ENCODE measurements at places on chromosomes 13 and 19.

GRCh38 chr13:58592786-58593185 lies 961.2 kb downstream of the PCDH17 start:
- no peak for DNase-seq

DNA sequence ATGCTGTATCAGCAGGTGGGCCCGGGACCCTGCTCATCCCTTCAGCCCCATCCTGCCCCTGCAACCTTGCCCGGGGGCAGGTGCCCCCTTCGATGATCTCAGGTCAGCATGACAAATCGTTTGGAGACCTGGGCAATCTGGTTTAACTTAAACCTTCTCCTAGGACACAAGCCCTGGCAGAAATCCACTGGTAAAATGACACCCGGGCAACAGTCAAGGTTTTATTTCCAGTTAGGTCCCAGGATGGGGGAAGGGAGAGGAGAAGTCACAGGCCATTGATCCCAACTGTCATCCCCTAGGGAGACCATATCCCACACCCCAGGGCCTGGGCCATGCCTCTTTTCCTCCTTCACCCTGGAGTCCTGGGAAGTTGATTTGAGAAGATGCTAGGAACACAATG lies 1.8 kb upstream of the PLIN5 start:
- no peak for DNase-seq

DNA sequence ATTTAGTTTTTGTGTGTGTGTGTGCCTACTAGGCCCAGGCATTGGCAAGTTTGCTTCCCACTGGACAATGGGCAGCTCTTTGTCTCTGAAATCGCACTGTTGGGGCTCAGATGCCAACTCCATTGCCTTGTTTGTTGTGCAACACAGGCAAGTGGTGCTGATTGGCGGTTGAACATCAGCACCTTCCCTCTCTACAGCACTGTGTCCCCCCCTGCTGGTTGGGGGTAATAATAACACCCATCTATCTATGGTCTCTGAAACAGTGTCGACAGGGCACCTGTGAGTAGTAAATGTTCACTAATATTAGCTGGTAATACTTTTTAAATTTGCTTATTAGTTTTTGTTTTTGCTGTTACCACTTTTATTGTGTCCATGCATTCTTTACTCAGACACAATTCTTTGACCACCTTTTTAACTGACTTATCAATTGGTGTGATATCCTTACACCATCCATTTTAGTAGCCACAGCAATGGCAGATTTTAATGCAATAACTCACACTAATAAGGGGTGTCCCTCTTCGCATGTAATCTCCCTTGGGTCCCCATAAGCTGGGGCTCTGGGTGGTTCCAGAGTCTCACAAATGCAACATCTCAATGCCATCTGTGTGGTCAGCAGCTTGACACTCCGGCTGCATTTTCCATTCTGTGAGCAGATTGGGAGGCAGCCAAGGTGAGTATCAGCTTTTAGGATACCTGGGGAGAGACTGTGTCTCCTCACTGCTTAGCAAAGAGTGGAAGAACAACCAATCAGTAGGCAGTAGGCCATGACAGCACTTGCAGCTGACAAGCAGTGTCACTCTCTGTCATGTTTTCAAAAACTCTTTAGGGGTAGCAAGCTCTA lies 47.7 kb upstream of the UQCRFS1 start:
- DNase-seq = no peak

DNA sequence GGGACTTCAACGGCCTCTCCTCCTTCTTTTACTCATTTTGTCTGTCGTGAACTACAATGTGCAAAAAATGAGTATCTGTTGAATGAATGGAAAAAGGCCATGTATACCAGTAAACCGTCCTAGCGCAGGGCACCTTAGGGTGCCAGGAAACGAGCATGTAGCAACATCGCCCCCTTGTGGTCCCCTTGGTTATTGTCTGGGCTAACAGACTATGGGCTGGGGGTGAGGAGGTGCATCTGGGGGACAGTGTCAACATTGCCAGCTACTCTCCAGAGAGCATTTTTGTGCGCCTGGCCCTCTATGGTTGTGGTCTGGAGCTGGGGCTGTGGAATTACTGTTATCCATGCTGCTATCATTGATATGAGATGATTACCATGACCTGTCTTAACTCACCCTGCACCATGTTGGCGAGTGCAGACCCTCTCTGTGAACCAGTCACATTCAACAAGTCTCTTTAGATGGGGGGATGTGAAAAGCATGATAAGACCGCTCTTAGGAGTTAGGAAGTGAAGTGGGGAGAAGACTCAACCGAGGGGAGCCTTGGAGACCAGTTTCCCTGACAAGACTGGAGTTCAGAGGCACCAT lies 22.8 kb upstream of the SIGLEC11 start:
- DNase-seq = peak; percentile 24

- peak; percentile 39 for DNase-seq
Measured at GRCh38 chr13:67736646-67737420, 506.7 kb upstream of the PCDH9 start.
